ENCODE measurements at places on chromosomes 3 and 15.

DNA sequence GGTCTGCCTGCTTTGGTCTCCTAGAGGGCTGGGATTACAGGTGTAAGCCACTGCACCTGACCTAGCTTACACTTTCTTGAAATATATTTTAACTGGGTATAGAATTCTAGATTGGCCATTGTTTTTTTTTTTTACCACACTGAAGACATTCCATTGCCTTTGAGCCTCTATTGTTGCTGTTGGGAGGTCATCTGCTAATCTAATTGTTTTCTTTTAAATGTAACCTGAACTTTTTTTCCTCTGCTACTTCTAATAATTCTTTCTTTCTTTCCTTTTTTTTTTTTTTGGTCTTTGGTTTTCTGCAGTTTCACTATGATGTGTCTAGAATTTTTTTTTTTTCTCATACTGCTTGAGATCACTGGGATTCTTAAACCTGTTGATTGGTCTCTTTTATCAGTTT lies 28.1 kb downstream of the ERICH6 start:
- DNase-seq = no peak

DNA sequence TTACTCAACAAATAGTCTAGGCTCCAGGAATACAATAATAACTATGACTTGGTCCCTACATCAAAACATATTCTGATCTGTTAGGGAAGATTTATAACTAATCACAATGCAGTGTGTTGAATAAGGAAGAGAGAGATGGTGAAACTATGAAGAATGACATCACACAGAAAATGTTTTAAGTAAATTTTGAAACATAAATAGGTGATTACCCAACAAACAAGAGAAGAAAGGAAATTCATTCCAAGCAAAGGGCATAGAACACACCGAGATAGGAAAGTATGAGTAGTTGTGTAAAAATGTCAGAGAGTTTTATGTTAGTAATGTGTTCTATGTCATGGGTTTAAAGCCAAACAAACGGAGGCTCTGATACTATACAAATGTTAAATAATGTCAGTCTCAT lies 13.4 kb downstream of the SEC62 start:
- no peak for DNase-seq

DNA sequence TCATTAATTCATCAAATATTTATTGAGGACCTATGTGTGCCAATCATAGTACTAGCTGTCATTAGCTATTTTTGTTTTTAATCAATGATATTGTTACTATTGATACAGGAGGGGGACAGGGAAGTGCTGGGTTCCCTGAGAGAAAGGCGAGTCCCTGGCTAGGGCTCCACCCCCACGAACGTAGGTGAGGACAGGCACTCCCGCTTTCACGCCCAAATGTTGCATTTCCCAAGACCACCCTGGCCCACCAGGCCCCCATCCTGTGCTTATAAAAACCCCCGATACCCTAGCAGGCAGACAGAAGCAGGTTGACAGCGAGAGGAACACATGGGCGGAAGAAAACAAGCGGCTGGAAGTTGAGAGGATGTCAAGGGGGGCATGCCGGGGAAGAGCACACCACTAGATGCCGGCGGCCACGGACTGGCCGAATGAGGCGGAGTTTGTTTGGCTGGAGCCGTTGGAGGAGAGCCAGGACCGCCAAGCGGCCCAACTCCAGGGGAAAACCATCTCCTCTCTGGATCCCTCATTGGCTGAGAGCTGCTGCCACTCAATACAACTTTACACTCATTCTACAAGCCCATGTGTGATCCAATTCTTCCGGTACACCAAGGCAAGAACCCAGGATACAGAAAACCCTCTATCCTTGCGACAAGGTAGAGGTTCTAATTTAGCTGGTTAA lies 798.7 kb upstream of the SEMA6D start:
- DNase-seq = no peak

GRCh38 chr3:13501958-13502790 lies 22.1 kb downstream of the HDAC11 start:
- DNase-seq = no peak

- no peak for DNase-seq
Observed at GRCh38 chr15:75671730-75672602, 24.3 kb downstream of the SNX33 start.

- DNase-seq = no peak
Observed at GRCh38 chr15:77541421-77542181, 91.1 kb downstream of the LINGO1 start.
